ENCODE measurements at places on chromosomes 16 and 17.

GRCh38 chr17:58989629-58990028 is 117.1 kb downstream of the TRIM37 start:
- no peak for DNase-seq

DNA sequence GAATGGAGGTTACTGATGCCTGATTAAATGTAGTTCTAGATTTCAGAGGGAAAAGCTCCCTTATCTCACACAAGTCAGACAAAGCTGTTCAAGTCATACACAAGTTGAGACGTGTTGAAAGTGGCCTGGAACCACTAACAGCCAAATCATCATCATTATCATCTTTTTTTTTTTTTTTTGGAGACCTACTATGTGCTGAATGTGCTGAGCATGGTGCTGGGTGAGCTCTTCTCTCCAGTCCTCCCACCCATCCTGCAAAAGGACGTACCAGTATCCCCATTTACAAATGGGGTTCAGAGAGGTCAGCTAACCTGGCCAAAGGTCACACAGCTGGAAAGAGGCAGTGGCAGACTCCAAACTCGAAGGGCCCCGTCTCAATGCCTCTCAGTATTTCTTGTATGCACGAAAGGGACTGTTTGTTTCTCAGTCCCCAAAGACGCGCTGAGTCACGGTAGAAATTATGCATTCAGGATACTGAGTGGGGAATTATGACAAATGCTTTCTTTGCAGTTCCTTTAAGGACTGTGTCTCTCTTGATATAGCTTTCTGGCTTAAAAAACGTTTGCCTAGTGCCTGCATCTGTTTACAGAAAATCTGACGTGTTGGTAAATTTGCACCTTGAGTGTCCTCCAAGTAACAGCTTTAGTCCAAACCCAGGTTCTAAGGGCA is 235.5 kb downstream of the XYLT1 start:
- no peak for DNase-seq

GRCh38 chr17:19716108-19717030 is at the start of gene SLC47A2:
Gene SLC47A2, minus strand, starts transcription at chr17:19716584. Its CDS starts 29 bp downstream, at chr17:19716555.
- DNase-seq = no peak

DNA sequence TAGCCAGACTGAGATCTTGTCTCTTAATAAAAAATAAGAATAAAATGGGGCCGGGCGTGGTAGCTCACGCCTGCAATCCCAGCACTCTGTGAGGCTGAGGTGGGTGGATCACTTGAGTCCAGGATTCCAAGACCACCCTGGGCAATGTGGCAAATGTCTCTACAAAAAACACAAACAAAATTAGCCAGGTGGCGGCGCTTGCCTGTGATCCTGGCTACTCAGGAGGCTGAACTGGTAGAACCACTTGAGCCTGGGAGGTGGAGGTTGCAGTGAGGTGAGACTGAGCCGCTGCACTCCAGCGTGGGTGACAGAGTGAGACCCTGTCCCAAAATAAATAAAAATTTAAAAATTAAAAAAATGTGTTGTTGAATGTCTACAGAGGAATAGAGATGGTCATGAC is 2.9 kb upstream of the DEF8 start:
- DNase-seq = no peak

Data from stimulated activated CD4-positive, alpha-beta T cell treated with anti-CD3 and anti-CD28 coated beads, Interleukin-1b, Interleukin-23, amount 100 ng/mL, for 24 hours (primary cell).